NCI-H460 (cell line): ENCODE measurements at places on chromosomes 6 and 20.

DNA sequence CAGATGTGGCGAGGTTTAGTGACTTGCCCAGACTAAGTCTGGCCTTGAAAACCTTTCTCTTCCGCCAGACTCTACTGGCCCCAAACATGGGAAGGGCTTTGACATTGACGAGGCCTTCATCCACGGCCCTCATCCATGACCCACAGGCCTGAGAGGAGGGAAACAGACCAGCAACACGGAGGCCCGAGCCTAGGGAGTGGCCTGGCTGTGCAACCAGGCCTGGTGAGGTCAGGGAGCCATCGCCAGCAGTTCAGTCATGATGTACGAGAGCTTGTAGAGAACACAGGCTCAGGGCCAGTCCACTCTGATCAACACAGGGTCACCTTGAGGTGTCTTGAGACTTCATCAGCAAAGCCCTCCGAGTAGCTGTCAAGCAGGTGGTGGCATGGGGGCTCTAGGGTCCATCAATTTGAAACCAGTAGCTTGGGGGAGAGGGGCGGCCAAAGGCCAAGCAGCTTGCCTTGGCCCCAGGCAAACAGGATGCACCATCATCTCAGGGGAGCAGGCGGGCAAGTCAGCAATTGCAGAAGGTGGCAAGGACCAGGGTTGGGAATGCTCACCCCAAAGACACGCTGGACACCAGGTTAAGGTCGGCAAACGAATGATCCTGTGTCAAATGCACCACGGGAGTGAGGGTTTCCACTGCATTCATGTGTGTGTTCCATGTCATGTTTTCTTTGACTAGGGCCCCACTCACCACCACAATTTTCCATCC is 36.1 kb downstream of the GFOD1 start:
- no peak for DNase-seq

- DNase-seq, result no peak
These were observed 479.7 kb upstream of the EYS start for GRCh38 chr6:66186756-66187155.

GRCh38 chr6:113662688-113663333 is 194.3 kb upstream of the MARCKS start:
- DNase-seq, result no peak

GRCh38 chr20:38727607-38728190 is 3.4 kb downstream of the SLC32A1 start:
- no peak for DNase-seq

DNA sequence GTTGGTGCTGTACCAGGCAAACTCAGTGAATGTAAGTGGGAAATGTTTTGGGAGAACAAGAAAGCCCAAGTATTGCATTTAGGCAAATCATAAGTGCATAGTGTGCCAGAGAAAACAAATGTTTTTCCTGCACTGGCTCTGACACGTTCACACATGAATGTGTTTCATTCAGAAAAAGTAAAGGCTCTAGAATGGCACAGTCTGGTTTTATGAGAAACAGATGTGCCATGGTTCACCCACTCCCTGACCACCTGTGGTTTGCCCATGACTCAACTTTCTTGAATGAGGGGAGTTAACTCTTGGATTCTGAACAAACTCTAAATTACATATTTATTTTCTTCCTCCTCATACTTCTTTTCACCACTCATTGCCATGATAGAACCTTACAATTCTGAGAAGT is 126.9 kb downstream of the KCNQ5 start:
- no peak for DNase-seq

DNA sequence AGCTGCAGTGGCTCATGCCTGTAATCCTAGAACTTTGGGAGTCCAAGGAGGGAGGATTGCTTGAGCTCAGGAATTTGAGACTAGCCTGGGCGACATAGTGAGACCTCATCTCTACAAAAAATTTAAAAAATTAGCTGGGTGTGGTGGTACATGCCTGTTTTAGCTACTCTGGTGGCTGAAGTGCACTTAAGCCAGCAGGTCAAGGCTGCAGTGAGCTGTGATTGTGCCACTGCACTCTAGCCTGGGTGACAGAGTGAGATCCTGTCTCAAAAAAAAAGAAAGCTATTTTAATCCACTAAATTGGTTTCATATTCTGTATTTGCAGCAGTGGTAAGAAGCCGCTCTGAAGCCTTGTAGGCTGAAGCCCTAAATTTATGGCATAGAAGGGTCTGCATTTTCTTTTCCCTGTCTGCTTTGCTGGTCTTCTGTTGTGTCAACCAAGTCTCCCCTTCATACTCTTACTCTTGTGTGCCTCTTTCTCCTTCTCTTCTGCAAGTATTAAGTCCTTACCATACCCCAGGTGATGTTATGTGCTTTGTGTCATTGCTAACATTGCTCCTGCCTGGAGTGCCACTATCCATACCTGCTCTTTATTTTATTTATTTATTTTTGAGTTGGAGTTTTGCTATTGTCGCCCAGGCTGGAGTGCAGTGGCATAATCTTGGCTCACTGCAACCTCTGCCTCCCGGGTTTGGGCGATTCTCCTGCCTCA is 70.9 kb downstream of the MYO6 start:
- DNase-seq, result no peak

- DNase-seq, result no peak
These were observed 3.8 kb downstream of the DDR1 start for GRCh38 chr6:30887901-30888815.

GRCh38 chr6:83065511-83066192 is at the start of gene UBE3D:
TSS of gene UBE3D (minus strand) at chr6:83065841. CDS start at chr6:83065718, 123 bp downstream.
- peak; percentile 65 for DNase-seq

GRCh38 chr20:62860391-62860923 is 1.2 kb downstream of the TCFL5 start:
- DNase-seq, result no peak

GRCh38 chr6:147577488-147577887 is 69.0 kb downstream of the SAMD5 start:
- no peak for DNase-seq

GRCh38 chr6:52337633-52338290 is 24.2 kb upstream of the PAQR8 start:
- DNase-seq, result no peak

GRCh38 chr6:7979831-7980230 is 69.2 kb upstream of the TXNDC5 start:
- DNase-seq, result no peak

- DNase-seq, result no peak
These were observed 2.9 kb downstream of the ARG1 start for GRCh38 chr6:131575834-131576478.

DNA sequence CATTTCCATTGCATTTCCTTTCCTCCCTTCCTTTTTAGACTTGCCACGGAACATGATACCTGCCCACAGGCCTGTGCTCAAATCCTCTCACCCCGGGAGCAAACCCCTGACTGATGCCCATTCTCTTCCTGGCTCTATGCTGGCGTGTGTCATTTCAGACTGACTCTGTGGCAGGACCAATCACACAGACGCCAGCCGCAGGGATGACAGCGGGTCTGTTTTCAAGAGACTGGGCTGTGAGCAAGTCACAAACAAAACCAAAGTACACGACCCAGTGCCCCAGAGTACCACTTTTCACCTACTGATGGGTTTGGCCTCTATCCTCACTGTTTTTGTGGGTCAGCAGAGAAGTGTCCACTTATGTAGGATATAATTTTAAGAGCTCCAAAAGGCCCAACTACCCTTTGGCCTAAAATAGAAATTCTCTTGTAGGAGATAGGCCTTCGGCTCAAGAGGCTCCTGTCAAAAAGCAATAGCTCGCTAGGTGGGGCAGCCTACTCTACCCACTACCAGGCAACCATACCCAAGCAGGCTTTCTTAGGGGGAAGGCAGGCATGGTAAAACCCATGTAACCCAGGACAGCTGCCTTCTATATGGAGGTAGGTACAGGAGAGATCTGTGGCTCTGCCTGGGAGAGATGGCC is 215.7 kb downstream of the CDC5L start:
- no peak for DNase-seq

- DNase-seq, result no peak
These were observed 321.0 kb upstream of the HSF2 start for GRCh38 chr6:122078481-122078880.

DNA sequence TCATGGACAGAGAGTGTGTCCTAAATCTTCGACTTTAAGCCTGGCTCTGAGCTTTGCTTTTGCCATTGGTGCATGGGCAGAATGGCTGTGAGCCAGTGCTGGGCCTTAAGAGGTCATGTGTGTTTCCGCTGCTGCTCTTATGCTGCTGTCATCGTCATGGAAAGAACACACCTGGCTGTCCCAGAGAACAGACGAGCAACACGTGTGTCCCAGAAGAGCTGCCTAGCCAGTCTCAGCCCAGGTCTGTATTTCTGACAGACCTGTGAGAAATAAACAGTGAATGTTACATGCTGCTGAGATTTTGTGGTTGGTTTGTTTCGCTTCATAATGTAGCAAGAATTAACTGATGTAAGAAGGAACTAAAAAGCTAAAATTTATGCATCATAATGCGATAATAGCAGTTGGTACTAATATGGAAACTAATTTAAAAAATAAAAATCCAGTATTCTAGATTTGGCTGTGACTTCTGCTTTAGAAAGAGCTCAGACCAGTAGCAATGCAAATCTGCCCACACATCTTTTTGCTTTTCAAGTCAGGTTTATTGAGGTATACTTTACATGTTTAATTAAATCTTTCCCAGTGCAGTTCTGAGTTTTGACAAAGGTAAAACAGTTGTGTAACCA is 11.5 kb upstream of the SCP2D1 start:
- no peak for DNase-seq

DNA sequence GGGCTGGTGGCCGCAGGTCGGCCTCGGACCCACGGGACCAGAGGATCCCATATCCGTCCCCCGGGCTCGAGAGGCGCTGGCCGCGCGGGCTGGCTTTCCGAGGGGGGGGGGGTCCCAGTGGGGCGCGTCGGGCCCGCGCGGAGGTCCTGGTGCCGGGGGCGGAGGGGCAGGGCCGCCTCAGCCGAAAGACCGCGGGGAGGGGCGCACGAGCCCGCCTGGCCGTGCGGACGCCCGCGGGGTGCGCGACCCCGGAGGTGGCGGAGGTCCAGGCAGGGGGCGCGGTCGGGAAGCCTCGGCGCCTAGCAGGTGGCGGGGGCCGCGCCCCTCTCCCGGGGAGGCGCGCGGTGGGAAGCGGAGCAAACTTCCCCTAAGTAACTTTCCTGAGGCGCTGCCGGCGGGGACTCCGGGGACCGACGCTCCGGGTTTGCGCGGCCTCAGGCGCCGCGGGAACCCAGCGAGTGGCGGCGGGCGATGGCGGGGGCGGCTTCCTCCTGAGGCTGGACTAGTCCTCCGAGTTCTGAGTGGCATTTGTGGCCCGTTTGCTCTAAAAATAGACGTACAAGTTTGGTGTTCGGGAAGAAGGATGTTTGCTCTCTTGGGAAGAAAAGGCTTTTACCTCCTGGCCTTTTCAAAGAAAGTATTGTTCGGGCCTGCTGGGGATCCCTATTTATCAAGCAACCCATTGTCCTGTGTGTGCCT is 26.5 kb upstream of the BTBD3 start:
- DNase-seq, result peak; percentile 21

DNA sequence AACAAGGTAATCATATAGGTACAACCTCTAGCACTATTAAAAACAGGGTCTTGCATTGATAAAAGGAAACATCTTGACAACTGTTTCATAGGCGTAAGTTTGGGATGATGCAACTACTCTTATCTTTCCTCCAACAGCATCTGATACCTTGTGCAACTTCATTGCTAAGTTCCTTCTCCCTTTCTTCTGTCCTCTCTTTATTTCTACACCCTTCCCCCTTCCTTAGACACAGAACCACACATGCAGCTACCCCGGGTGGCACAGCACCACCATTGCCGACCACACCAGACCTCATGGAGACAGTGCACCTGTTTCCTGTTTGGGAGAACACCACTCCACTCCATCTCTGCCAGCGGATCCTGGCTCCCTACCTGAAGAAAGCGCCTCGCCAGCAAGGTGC is 14.4 kb downstream of the MYB start:
- no peak for DNase-seq

- DNase-seq, result no peak
These were observed 162.1 kb upstream of the OGFRL1 start for GRCh38 chr6:71126506-71126905.

DNA sequence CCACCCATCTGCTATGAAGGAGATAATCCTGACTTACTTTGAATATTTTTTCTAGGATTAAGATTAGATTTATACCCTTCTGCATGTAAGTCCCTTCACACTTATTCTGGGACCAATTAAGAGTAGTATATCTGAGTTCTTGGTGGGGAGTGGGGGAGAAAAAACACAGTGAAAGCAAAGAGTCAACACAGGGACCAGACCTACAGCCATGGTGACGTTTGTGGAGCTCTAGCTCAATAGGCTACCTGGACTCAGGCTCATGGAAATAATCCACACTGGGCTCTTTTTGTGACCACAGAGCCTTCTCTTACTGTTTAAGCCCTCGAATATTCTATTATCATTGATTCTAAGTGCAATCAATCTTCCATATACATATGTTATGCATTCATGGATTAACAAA is 491.4 kb downstream of the LMBRD1 start:
- DNase-seq, result no peak

DNA sequence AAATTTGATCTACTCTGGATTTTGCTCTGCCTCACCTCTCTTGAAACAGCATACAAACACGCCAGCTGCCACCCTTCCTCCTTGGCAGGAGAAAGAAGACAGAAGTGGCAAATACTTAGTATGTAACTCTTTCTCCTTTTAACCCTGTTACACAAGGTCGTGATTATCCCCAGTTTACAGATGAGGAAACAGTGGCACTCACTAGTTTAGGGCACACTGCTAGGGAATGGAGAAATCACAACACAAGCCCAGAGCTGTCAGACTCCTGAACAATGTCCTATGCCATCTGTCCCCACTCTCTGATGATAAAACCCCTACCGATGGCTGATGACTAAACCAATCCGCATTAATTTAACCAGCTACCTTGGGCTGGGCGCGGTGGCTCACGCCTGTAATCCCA is 79.7 kb downstream of the FGD2 start:
- no peak for DNase-seq

- no peak for DNase-seq
These were observed 247.2 kb downstream of the HACE1 start for GRCh38 chr6:104612541-104612940.

GRCh38 chr6:63476302-63476701 is 96.0 kb upstream of the LOC128125822 start:
- no peak for DNase-seq

GRCh38 chr6:129022011-129022553 is 139.1 kb downstream of the LAMA2 start:
- DNase-seq, result no peak

- no peak for DNase-seq
These were observed 101.6 kb upstream of the FRMD1 start for GRCh38 chr6:168180548-168181011.

- DNase-seq, result no peak
These were observed 112.8 kb downstream of the ARID1B start for GRCh38 chr6:156889986-156890385.

- DNase-seq, result no peak
These were observed 1.3 kb downstream of the MAN1A1 start for GRCh38 chr6:119348096-119348747.

GRCh38 chr6:131744432-131745287 is 33.8 kb upstream of the CTAGE9 start:
- no peak for DNase-seq

DNA sequence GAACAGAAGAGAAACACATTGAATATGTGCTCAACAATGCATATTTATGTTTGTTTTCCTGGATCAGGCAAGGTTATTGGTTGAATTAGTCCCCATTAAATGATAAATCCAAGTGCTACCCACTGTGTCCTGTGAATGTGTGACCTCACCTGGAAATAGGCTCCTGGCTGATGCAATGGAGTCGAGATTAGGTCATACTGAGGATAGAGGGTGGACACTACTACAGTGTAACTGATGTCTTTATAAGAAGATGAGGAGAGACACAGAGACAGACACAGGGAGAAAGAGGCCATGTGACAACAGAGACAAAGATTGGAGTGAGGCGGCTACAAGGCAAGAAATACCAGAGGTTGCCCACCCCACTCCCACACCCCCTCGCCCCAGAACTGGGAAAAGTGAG is 559.3 kb downstream of the C6orf118 start:
- DNase-seq, result no peak
